ENCODE measurements at places on chromosomes 3 and 15. TPM values are rescaled to one million over a fixed set of nuclear protein-coding genes. Genes with fewer than 3 reads are reported as not detected.

The WNT5A gene
- not detected for total RNA-seq

- H3K4me3 ChIP-seq = no peak overlapping the region
- H3K27ac ChIP-seq = no peak overlapping the region
- DNase-seq = no peak
- H3K36me3 ChIP-seq = no peaks in the 10 kb centered on the region
- no peaks in the 10 kb centered on the region for H3K4me1 ChIP-seq
- no peaks in the 10 kb centered on the region for H3K27me3 ChIP-seq
These were observed 34.9 kb upstream of the POU1F1 start for GRCh38 chr3:87311309-87311708.

- peaks cover 67% of the 10 kb centered on the region for H3K36me3 ChIP-seq
- no peak for DNase-seq
- no peaks in the 10 kb centered on the region for H3K27me3 ChIP-seq
- peaks cover 71% of the 10 kb centered on the region for H3K4me1 ChIP-seq
- no peak overlapping the region for H3K4me3 ChIP-seq
These were observed 51.2 kb downstream of the MCTP2 start for GRCh38 chr15:94282269-94283250.

The SPTSSB gene
- not detected for total RNA-seq

DNA sequence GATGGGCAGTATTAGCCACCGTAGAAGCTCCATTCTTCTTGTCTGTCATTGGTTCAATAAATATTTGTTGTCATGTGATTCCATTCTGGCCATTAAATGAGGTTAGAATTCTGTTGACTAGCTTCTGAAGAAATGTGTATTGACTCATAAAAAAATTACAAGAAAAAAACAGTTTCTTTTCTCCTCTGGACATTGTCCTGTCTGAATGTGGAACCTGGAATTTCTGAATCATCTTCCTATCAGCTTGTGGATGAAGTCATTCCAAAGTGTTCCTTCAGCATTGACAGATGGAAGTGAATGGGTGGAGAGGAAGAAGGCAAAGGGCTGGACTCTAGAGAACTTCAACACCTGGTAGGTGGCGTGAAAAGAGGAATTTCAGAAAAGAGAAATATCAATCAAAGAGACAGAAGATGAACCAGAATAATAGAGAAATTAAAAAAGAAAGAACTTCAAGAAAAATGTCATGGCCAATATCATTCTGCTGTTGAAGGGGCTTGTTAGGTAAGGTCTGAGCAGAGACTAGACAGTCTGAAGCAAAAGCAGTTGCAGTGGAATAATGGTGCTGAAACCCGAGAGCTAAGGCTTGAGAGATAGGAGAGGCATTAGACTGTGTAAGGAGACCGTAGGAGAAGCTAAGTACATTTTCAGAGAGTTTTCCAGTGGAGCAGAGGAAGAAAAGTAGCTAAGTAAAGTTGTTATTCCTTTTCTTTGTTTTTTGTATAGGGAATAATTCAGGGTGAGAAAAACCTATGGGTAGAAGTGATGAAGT is 806.6 kb downstream of the SQOR start:
- H3K36me3 ChIP-seq = no peaks in the 10 kb centered on the region
- no peak overlapping the region for H3K27ac ChIP-seq
- H3K4me3 ChIP-seq = no peak overlapping the region
- H3K27me3 ChIP-seq = no peaks in the 10 kb centered on the region
- H3K4me1 ChIP-seq = no peaks in the 10 kb centered on the region
- DNase-seq = no peak

The RAB6B gene
- total RNA-seq = 1.3 TPM

The RETNLB gene
- total RNA-seq = not detected

DNA sequence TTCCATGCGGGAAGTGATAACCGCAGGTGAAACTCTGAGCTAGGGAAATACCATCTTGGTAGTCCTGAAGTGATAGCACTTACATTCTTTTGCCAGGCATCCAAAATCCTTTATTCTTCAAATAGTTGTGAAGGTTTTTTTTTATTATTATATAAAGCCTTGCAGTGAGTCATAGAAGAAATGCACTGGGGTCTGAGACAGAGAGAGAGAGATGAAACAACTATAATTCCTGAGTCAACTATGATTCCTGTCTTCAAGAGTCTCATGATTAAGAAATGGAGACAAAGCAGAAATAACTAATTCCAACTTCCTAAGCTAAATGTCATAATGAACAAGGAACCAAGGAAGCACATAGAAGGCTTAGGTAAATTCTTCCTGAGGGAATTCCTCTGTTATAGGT is 495.6 kb downstream of the LPP start:
- DNase-seq = no peak
- no peak overlapping the region for H3K4me3 ChIP-seq
- no peaks in the 10 kb centered on the region for H3K27me3 ChIP-seq
- H3K36me3 ChIP-seq = peaks cover 3% of the 10 kb centered on the region
